ENCODE measurements at places on chromosomes 7 and 10.
A peak's percentile ranks its signal among the peaks of the same experiment; 100 is the strongest.

DNA sequence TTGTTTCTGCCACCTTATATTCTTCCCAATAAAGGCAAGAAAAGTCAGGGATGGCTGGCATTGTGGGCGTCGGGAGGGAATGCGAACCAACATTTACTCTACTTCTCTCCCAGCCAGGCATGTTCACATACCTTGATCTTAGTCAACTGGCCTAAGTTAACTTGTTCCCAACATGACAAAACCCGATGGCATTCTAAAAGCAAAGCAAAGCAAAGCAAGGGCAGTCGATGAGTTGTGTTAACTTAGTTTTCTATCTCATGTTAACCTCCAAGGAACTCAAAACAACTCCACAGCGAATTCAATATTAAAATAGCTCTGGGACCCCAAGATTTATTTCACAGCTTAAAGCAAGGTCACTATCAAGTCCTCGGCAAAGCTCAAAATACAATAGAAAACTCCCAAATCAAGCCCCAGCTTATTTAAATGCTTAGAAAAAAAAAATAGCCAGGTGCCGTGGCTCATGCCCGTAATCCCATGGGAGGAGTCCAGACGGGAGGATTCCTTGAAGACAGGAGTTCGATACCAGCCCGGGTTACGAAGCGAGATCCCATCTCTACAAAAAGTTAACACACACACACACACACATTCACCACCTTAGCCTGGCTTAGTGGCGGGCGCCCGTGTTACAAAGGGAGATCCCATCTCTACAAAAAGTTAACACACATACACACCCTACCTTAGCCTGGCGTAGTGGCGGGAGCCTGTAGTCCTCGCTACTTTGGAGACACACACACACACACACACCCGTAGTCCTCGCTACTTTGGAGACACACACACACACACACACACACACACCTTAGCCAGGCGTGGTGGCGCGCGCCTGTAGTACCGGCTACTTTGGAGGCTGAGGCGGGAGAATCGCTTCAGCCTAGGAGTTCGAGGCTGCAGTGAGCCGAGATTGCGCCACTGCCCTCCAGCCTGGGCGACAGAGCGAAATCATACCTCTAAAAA lies 901 bp upstream of the CCNY start:
- peak; percentile 25 for DNase-seq

- DNase-seq, result no peak
These were observed 30.3 kb upstream of the TPK1 start for GRCh38 chr7:144866189-144866588.

GRCh38 chr10:78901694-78902093 lies 167.1 kb upstream of the ZMIZ1 start:
- no peak for DNase-seq

DNA sequence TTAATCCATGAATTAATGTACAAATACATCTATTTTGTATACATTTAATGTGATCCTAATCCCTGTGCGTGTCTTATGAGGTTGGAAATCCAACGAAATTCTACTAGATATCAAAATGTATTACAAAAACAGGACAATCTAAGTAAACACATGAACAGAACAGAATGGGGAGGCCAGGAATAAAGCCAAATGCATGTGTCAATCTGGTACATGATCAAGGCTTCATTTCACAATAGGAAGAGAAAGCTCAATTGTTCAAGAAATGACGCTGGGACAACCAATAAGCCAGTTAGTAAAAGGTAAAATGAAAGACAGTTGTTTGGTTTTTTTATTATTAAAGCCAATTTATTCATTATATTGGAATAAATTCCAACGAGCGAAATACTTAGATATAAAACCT lies 83.0 kb downstream of the COL13A1 start:
- no peak for DNase-seq

DNA sequence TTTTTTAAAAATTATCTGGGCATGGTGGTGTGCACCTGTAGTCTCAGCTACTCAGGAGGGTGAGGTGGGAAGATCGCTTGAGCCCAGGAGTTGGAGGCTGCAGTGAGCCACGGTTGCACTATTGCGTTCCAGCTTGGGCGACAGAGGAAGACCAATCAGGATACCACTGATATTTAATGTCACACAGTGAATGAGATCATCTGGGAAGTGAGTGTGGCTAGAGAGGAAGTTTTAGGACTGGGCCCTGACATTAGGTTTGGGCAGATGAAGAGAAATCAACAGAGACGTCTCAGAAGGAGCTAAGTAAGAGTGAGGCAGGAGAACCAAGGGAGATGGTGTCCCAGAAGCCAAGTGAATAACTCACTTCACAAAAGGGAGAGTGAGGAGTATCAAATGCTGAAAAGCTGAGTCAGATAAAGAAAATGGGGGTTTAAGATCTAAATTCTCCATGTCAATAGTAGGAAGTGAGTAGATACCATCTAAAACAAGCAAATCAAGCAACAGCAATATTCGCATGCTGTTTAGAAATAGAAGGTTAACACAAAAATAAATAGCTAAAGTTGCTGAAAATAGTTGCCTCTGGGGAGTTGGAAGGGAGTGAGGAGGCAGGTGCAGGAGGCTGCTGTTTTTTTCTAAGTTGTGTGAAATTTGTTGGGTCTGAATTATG lies 11.5 kb downstream of the PILRA start:
- no peak for DNase-seq

DNA sequence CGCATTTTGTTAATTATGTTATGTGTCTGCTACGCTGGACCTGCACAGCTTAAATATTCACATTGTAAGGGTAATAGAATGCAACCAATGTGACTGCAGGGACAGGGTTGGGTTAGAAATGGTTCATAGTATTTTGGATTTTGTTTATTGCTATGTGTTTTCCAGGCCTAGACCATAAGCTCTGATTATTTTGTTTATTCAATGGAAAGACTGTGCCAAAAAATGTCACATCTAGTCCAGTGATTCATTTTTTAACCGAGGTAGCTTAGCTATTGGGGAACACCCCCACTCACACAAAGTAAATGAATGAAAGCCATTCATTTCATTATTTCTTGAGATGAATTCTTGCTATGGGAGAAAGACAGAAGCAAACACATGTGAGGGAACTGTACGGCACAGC lies 516.5 kb upstream of the ANKRD30A start:
- no peak for DNase-seq

GRCh38 chr7:50703654-50704053 lies 79.0 kb downstream of the GRB10 start:
- no peak for DNase-seq

DNA sequence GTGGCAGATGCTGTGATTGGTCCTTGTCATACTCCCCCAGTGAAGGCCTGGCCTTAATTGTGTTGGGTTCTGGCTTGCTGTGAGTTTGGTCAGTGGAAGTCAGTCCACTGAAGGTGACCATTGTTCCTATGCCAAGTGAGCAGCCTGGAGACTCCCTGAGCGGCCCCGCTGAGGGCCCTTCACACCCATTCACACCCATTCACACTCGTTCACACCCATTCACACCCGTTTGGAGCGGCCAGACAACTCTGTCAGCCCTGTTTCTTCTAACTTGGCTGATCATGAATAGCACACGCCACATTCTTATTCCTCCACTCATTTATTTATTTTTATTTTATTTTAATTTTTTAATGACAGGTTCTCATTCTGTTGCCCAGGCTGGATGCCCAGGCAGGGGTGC lies 61.5 kb downstream of the C10orf120 start:
- no peak for DNase-seq

- DNase-seq, result no peak
These were observed 326.6 kb downstream of the ADARB2 start for GRCh38 chr10:1410469-1411395.

DNA sequence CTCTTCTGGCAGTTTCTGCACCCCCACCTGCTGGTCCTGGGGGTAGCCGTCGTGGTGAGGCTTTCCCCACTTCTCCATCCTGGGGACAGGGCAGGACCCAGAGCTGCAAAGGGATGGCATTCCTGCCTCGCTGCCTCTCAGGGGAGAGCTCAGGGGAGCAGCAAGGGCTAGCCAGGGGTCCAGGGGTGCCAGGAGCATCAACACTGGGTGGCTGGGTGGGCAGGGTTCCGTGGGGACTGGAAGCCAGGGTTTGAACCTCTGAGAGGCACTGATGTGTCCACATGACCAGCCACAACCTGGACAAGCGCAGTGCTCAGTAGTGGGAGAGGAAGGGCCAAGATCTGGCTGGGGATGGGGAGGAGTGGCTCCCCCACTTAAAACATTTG lies 5.6 kb downstream of the ABCB8 start:
- DNase-seq, result no peak

DNA sequence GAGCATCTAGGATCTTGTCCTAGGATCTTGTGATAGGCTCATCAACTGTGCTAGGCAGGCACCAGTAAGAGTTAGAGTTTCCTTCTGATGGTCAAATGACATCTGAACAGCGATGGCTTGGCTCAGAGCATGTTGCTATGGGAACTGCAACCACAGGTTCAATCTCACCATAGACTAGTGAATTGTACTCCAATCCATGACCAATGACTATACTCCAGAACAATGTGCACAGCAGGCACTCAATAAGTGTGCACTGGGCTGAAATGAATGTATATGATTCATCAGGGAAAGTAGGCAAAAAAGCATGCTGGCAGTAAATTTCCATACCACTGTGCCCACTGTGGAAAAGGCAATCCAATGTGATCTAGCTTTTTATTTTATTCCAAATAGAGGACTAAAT lies 163.6 kb upstream of the HPS1 start:
- DNase-seq, result no peak

DNA sequence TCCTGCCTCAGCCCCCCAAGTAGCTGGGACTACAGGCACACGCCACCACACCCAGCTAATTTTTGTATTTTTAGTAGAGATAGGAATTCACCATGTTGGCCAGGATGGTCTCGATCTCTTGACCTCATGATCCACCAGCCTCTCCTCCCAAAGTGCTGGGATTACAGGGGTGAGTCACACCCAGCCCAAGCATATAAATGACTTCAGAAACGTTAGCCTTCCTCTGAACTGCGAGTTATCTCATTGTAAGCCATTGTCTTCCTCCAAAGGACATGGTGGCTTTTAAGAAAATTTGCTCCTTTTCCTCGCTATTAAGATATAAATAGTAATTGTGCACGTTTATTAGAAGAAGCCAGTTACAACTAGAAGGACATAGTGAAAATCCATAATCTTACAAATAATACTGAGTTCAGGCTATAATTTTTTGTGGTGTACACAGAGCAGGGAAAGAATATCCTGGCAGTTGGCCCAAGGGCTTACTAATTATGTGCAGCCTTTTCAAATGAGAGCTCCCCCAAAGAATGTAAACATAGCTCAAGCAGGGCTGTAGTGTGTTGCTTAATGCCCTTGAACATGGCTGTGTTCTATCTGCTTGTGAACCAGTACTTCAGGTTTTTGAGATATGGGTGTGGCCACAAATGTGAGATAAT lies 495.8 kb downstream of the PARD3 start:
- peak; percentile 81 for DNase-seq

- no peak for DNase-seq
These were observed 105.5 kb upstream of the MKLN1 start for GRCh38 chr7:131222171-131222570.

DNA sequence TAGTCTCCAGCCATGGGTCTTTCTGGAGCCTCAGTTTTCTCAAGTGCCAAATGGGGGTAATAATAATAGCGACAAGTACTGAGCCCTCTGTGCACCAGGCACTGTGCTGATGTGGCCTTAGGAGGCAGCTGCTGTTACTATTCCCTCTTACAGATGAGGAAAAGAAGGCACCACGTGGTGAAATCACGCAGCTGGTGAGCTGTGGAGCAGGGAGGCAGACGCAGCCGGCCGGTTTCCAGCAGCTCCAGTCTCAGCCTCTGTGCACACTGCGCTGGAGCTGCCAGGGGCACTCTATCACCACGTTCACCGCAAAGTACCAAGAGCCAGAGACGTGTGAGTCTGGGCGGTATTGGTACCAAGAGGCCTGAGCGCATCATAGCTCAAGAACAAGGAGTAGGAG lies 9.6 kb downstream of the PYROXD2 start:
- no peak for DNase-seq

DNA sequence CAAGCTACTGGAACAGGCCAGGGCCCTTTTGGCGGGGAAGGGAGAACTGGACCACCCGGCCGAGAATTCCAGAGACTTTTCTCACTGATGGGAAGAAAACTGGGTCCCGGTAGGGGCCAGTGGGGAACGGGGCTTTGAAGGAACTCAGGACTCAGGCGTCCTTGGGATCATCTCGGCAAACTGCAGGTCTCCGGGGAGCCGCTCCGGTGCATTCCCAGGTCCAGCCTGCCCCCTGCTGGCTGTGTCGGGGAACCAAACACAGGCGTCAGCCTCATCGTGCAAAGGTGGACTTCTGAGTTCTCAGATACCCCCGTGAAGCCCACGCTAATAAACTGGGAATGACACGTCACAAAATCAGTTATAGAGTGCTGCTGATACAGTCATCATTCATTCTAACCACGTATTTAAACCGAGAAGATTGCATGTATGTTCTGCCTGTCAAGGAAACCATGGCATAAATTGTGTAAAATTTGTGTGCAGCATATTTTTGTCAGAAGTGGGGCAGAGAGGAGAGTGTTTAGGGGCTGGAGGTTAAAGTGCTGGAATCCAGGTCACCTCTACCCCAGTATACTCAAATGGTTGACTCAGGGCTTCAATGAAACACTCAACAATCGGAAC lies 76.1 kb upstream of the CPXM2 start:
- peak; percentile 86 for DNase-seq

DNA sequence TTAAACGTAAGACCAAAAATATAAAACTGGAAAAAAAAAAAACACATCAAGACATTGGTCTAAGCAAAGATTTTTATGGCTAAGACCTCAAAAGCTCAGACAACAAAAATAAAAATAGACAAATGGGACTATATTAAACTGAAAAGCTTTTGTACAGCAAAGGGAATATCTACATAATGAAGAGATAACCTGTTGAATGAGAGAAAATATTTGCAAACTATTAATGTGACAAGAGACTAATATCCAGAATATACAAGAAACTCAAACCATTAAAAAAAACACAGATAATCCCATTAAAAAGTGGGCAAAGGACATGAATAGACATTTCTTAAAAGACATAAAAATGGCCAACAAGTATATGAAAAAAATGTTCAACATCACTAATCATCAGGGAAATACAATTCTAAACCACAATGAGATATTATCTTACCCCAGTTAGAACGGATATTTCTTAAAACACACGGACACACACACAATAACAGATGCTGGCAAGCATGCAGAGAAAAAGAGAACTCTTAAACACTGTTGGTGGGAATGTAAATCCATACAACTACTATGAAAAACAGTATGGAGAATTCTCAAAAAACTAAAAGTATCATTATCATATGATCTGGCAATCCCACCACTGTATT lies 28.8 kb downstream of the CNOT4 start:
- no peak for DNase-seq

- no peak for DNase-seq
These were observed 79.5 kb downstream of the RAB11FIP2 start for GRCh38 chr10:117967149-117967650.

DNA sequence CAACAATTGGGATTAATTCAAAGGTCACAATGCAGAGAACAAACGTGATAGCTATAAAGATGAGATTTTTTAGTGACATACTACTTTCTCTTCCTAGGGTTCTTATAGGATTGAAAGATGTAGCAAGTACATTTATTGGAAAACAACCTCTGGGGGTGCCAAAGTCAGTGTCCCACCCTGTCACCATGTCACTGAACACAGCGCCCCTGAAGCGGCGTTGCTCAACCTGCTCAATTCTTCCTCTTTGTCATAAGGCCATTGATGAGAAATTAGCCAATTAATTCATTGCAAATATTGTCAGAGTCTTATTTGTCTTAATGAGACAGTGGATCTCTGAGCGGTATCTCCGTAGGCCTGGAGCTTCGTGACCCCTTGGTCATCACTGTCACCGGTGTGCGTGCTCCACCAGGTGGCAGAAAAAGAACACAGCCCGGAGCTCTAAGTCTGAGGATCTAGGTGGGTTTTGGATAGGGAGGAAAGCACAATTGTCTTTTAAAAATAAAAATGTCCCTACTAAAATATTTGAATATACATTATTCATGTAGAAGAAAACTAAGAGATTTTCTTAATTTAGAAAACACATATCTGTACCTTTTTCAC lies 362.6 kb downstream of the PAXIP1 start:
- DNase-seq, result peak; percentile 21

All from hepatocyte (in vitro differentiated cells).